ENCODE measurements at places on chromosomes 12 and 14. TPM values are rescaled to one million over a fixed set of nuclear protein-coding genes. Genes with fewer than 3 reads are reported as not detected.

Gene NEMF
- polyA plus RNA-seq, result 39.5 TPM

Gene CCDC60
- polyA plus RNA-seq, result not detected

Gene DPF3
- polyA plus RNA-seq, result 7.6 TPM

Gene CSAD
- polyA plus RNA-seq, result 7.8 TPM

Gene CCDC177
- not detected for polyA plus RNA-seq

Gene WNT1
- polyA plus RNA-seq, result not detected

Gene MBIP
- 26.5 TPM for polyA plus RNA-seq

Gene MYH6
- not detected for polyA plus RNA-seq

Gene TDRD9
- 0.28 TPM for polyA plus RNA-seq

Gene TAS2R42
- polyA plus RNA-seq, result not detected

All from fibroblast of lung (primary cell).